ENCODE measurements at places on chromosomes 12 and 14.
A peak's percentile ranks its signal among the peaks of the same experiment; 100 is the strongest.

DNA sequence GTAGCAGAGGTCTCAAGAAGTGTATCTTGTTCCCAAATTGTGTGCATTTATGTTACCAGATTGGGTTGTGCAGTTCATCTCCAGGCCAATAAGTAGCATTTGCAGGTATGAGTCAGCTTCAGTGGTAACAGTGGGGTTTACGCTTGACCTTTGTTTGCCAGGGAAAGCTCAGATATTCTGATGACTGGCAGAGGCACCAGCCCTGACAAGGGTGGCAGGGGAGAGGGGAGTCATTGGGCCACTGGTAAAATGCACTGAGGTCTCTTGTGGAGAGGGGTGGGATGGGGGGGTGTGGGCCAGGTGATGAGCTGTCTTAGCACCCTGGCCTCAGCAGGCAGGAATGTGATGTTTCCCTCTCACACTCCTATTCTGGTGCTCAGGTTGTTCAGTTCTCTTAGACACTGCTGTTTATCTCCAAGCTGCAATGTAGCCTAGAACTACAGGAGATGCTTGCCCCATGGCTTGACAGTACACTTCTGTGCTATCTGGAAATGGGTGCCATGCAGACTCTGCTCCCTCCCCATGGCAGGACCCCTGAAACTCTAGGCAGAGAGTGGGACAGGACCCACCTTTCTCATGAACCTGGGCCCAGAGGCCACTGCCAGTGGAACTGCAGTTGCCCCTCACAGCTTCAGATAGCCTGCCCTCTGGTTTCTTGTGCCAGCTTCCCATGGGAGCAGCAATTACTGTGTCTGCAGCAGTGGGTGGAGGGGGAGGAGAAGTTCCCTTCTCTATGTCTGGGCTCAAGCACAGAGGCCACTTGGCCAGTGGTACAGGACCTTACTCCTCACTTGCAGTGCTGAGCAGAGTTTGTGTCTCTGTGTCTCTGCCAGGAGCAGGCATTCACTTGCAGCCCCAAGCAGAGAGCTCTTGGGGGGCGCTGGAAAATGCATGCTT is 31.9 kb downstream of the USP15 start:
- no peak for DNase-seq

GRCh38 chr12:12803186-12803585 is 10.0 kb upstream of the DDX47 start:
- peak; percentile 93 for DNase-seq

DNA sequence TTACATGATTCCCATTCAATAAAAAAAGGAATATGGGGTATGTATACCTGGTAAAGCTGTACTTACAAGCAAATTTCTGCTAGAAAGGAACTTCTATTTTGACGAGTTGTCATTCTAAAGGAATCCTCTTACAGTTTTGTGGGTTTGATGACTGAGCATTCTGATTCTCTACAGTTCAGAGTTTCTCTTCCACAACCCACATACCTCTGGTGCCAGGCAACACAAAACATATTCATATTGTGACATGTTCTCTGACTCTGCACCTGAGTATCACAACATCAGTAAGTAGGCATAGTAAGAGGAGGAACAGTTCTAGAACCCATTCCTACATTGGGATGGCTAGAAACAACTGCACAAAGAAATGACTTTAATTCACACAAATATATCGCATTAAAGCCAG is 636.6 kb downstream of the MED13L start:
- DNase-seq = no peak

- DNase-seq = no peak
These were observed 165.2 kb downstream of the VRK1 start for GRCh38 chr14:96962337-96962736.

- no peak for DNase-seq
These were observed 229.8 kb downstream of the RASSF9 start for GRCh38 chr12:85606455-85606854.

DNA sequence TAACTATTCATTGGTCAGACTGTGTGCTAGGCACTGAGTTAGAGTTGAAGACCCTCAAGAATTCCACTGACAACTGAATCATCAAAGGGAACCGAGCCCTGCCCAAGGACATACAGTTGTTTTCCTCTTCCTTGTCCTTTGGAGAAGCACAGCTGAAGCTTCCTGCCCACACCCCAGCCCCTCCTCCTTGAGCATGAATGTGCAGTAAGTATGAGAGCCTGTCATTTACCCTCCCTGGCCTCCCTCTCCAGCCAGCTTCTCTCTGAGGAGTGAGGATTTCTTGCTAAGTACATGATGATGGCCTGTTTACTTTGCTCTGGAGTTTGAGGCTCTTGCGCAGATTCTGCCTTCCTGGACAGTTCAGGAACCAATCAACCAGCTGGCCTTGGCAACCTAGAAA is 235.2 kb downstream of the CACNA1C start:
- DNase-seq = no peak

GRCh38 chr12:114342656-114343055 is 63.3 kb downstream of the TBX5 start:
- no peak for DNase-seq

DNA sequence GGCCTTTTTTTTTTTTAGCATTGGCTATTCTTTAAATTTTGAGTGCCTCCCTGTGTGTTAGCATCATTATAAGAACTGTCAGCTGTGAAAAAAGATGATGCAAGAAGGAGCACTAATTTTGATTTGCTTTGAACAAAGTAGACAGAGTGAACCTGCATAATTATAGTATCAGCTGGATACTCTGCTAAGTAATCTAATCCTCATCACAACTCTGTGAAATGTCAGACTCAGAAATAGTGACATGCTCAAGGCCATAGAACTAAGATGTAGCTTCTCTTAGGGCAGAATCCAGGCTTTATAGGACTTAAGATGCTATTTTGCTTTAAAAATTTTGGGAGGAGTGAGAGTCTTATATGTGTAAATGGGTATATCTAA is 31.9 kb downstream of the FBXO34 start:
- no peak for DNase-seq

DNA sequence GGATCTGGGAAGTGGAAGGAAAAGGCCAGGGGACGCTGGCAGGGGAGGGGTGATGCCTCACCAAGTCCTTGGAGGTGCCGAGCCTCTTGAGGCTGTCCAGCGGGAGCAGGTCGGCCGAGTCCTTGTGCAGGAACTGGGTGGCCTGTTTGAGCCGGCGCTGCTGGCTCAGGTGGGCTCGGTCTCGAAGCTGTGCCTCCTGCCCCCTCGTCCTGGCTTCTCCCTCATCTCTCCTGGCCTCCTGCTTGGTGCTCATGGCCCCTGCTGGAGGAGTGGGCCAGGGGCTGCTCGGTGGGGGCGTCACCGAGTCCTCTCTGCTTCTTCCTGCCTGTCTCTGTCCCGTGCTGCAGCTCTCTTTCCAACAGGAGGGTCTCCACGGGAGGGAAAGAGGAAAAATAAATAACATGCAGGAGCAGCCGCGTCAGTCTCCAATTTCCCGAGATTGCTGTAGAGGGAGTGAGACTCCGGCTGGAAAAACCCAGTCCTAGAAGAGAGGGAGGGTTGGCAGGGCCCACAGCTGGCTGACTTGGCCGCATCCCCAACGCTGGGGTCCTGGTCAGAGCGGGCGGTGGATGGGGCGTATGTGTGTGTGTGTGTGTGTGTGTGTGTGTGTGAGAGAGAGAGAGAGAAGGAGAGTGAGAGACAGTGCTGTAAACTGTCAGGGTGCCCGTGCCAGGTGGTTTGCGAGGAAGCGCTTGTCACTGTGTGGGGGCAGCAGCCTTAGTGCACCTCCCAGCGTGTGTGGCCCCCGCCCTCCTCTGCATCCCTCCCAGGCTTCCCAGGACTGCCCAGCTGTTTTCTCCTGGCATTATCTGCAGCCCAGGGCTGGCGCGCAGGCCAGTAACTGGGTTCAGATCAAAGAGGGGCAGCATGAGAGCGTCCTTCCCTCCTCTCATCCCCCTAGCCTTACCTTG is at the start of gene NRIP2:
Gene NRIP2 (minus strand): TSS at position 455 of the 911 bp plus-strand sequence. CDS start 52 bp downstream, at position 403.
- DNase-seq = no peak

GRCh38 chr12:113086249-113087164 is 30.0 kb downstream of the DTX1 start:
- DNase-seq = no peak

Data from keratinocyte (primary cell).